ENCODE measurements at places on chromosomes 4 and X.

DNA sequence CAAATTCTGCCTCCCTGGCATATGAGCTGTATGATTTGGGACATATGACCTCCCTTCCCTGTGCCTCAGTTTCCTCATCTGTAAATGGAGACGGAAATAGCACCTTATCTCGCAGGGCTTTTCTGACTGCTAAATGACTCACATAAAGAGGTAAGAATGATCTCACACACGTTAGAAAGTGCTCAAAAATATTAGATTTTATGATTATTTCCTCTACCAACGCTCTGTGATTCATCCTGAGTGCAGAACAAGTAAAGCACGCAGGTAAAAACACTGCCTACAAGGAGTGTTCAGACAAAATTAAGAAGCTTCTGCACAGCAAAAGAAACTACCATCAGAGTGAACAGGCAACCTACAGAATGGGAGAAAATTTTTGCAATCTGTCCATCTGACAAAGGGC is 21.1 kb downstream of the ACSL1 start:
- DNase-seq = no peak

DNA sequence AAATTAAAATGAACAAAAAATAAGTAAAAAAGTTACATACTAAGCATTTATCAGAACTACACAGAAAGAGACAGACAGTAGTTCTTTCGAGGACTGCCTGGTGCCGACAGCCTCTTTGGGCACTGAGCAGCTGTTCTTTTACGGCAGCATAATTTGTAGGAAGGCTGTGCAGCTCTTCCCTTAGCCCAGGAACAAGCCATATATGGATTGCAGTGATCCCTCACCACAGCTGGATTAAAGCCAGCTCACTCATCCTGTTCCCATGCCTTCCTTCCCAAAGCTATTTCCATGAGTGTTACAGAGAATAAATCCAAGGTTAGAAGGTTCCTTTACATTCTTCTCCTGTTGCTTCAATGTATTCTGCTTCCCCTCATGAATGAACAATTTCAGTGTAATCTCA is 71.7 kb downstream of the DDX60L start:
- peak; percentile 93 for DNase-seq

DNA sequence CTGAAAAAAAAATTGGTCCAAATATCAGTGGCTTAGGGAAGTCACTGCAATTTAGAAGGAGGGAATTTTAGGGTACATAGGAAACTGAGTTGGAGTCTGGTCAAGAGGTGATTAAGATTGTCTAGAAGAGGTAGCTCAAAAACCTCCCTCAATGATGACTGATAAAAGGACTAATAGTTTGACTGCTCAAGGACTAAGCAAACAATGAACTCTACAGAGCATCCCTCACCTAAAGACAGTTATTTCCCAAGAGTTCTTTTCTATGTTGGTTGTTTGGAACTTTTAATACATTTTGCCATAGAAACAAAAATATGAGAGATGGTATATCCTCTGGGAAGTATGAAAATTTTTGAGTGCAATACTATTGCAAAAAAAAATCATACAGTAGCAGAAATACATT is 35.7 kb downstream of the MAOB start:
- no peak for DNase-seq

DNA sequence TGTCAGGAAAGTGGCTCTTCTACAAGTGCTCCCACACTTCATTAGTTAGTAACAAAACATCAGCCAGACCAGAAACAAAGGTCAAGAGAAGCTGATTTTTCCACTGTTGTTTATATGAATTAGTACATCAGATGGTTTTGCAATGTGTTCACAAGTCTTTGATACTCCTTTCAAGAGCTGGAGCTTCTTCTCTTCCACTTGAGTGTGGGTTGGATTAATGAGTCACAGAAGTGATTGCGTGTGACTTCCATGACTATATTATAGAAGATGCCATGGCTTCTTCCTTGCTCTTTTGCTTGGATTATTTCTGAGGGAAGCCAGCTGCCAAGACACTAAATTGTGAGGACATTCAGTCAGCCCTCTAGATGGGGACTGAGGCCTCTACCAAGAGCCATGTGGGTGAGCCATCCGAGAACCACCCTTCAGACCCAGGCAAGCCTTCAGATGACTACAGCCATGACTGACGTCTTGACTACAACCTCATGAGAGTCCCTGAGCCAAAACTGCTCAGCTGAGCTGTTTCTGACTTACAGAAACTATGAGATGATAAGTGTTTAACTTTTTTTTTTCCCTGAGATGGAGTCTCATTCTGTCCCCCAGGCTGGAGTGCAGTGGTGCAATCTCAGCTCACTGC is 18.1 kb downstream of the SOWAHB start:
- DNase-seq = no peak

DNA sequence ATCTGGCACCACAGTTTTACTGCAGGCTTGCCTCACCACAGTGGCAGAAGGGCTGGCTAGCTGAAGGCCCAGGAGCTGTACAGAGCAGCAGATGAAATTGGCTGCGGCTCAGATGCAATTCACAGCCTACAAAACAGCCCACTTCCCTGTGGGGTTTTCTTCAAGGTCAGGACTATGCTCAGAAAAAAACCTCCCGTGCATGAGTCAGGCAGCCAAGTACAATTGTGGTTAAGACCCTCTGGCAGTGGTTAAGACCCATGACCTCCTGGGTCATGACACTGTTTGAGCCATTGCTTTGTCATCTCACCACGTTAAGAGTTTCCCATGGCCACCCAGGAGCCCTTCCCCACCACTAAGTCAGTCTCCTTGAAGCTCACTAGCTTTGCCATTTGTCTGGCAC is 276.3 kb downstream of the HNRNPD start:
- DNase-seq = peak; percentile 72

DNA sequence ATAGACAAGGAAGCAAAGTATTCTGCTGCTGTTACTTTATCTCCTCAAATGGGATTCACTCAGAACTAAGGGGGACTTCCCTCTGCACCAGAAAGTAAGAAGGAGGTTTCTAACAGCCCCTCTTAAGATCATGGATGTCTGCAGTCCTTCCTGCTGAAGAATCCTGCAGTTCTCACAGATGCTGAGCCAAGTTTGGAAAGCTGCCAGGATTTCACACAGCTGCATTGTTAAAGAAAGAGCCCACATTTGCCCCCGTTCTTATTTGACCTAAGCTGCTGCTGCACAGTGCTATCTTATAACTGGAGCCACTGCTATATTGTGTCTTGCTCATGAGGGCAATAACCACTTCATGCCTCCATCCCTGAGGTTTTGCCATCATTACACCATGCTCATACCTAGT is 81.1 kb downstream of the FAAH2 start:
- DNase-seq = no peak

DNA sequence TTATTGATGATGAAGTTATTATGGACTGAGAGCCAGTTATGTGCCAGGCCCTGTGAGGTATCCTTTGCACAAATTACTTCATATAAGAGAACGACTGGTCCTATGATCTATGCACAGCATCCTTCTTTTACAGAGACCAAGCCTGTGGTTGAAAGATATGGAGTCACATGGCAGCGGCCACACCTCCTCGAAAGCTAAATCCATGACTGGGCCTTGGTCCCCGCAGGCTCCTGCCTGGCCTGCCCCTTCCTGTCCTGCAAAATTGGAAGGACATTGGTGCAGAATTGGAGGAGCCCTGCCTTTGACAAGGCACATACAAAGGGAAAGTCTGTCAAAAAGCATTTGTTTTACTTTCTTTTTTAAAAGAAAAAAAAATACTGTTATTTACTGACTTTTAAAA is 18.3 kb downstream of the SORBS2 start:
- no peak for DNase-seq

DNA sequence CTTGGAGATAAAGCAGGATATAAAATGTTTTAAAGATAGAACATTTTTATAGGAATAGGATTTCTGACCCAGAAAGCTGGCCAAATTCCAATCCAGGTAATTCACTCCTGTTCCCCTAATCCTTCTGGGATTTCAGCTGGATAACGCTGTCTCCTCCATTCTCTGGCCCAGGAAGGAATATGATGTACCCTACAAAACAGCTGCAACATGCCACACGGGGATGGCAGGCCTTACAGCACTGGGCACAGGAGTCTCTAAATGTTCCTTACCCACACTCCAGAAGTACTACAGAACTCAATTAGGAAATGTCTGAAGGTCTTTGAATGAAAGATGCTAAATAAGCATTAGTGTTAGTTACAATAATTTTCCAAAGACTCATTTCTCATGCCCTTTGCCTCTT is 15.8 kb downstream of the CAMK2D start:
- no peak for DNase-seq

- peak; percentile 28 for DNase-seq
These were observed 27.7 kb downstream of the METTL14 start for GRCh38 chr4:118712872-118713271.

All from renal cortical epithelial cell (primary cell).